Tibial nerve (tissue), 4 donors: ENCODE measurements at places on chromosomes 2 and 18. TPM values are rescaled to one million over a fixed set of nuclear protein-coding genes. Genes with fewer than 3 reads are reported as not detected.
A peak's percentile ranks its signal among the peaks of the same experiment; 100 is the strongest.

MYOM1 gene
- 3.0 TPM for total RNA-seq

DNA sequence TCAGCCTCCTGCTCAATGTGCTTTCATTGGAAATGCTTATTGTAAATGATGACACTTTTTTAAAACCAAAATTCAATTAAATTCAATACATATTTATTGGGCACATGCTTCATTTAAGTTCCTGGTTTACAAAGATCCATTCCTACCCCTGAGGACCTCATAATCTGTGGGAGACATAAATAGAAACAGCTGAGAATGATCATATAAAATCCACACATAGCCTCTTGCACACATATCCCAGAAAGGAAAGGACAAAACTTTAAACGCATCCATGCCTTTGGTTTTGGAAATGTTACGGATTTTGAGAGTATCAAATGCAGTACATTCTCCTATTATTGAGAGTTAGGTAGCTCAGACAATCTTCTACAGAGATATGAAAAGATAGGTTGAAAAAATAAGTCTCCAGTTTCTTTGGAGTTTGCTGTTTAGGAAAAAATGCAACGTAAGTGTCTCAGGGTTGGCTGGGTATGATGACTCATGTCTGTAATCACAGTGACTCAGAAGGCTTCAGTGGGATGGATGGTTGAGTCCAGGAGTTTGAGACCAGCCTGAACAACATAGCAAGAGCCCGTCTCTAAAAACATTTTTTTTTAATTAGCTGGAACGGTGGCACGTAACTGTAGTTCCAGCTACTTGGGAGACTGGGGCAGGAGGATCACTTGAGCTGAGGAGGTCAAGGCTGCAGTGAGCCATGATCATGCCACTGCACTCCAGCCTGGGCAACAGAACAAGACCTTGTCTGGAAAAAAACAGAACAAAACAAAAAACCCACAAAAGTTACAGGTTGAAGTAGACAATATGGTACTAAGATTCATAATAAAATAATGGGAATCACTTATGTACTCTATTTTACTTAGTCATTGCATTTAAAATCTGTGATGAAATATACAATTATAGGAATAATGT lies 3.9 kb upstream of the PRELID3A start:
- no peak for DNase-seq
- H3K4me1 ChIP-seq: no peaks in the 10 kb centered on the region
- H3K4me3 ChIP-seq: no peak overlapping the region
- H3K27me3 ChIP-seq: no peaks in the 10 kb centered on the region
- no peak overlapping the region for H3K27ac ChIP-seq
- H3K36me3 ChIP-seq: no peaks in the 10 kb centered on the region

DNA sequence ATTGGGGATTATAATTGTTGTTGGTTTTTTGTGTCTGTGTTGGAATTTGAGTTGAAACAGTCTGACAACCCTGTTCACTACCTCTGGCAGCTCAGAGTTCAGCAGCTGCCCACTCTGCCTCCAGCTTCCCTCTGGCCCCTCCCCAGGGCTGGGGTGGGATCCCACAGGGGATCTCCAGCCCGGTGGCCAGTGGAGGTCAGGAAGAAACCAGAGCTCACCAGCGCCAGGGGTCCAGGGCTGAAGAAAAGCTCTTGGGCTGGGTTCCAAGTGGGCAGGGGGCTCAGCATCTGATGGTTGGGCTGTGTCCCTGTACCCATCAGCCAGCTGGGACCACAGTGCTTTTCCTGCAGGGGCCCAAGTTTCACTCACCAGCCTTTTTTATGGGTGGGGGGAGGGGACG lies 16.5 kb upstream of the NCL start:
- no peak for DNase-seq
- no peak overlapping the region for H3K4me3 ChIP-seq
- H3K4me1 ChIP-seq: peaks cover 15% of the 10 kb centered on the region
- H3K36me3 ChIP-seq: no peaks in the 10 kb centered on the region
- H3K27ac ChIP-seq: no peak overlapping the region
- no peaks in the 10 kb centered on the region for H3K27me3 ChIP-seq

- no peak for DNase-seq
- H3K27me3 ChIP-seq: no peaks in the 10 kb centered on the region
- H3K4me3 ChIP-seq: no peak overlapping the region
- H3K27ac ChIP-seq: peak overlapping the region; percentile 39
- H3K4me1 ChIP-seq: no peaks in the 10 kb centered on the region
Observed at GRCh38 chr2:163774862-163775261, 39.1 kb upstream of the FIGN start.

CDC42EP3 gene
- total RNA-seq: 58.6 TPM

DNA sequence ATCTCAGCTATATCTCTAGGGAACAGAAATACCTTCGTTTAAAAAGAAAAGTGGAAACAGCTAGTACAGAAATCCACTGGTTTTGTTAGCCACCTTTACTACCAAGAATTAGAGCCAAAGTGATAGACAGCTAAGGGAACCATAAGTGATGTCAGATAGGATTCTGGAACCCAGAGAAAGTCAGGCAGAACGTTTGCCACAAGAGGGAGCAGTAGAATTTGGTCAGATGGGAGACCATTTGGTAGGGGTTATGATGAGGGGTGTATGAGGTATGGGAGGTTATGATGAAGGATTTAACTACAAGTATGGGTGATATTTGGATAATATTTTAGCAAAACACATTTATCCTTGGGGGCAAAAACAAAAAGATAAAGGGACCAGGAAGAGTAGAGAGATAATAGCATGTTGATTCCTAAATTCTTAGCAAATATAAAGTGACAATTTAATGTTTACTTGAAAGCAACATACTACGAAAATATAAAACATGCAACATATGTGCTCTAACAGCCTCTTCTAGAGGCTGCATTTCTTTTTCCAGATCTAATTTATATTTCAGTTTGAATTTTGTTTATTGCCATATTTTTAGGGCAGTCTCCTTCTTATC lies 3.3 kb downstream of the SLC8A1 start:
- no peak overlapping the region for H3K4me3 ChIP-seq
- no peak overlapping the region for H3K27ac ChIP-seq
- no peaks in the 10 kb centered on the region for H3K36me3 ChIP-seq
- no peak for DNase-seq
- H3K4me1 ChIP-seq: peaks cover 4% of the 10 kb centered on the region

DNA sequence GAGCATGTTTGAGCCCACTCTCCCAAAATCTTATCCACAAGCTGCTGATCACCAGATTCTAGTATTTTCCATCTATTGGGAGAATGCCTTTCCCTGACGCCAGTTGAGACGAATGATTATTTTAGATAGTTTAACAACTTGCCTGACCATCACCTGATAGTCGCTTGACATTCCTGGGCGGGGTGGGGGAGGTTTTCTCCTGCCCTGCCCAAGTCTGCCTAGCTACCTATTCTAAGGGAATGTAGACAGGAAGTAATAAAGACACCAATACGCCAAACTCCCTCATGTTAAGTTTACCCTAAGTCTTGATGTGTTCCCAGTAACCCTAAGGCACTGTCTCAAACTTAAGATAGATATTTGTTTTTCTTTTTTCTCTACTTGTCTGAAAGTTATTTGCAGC lies 4.6 kb upstream of the ACAA2 start:
- no peak for DNase-seq
- no peak overlapping the region for H3K4me3 ChIP-seq
- no peak overlapping the region for H3K27ac ChIP-seq
- H3K4me1 ChIP-seq: peaks cover 6% of the 10 kb centered on the region

- no peaks in the 10 kb centered on the region for H3K36me3 ChIP-seq
- no peak overlapping the region for H3K4me3 ChIP-seq
- no peaks in the 10 kb centered on the region for H3K4me1 ChIP-seq
- H3K27me3 ChIP-seq: no peaks in the 10 kb centered on the region
- no peak for DNase-seq
Observed at GRCh38 chr2:229096409-229097066, 174.5 kb downstream of the PID1 start.
